Activated CD8-positive, alpha-beta memory T cell treated with anti-CD3 and anti-CD28 coated beads for 4 hours (primary cell): ENCODE measurements at places on chromosomes 2 and 18.

GRCh38 chr18:31079973-31080372, 22.2 kb downstream of the DSC2 start:
- no peak for DNase-seq

- DNase-seq, result no peak
These were observed 36.1 kb upstream of the GPR17 start for GRCh38 chr2:127609818-127610217.

GRCh38 chr18:59712311-59712710, 15.1 kb upstream of the CCBE1 start:
- no peak for DNase-seq

- DNase-seq, result no peak
These were observed 116.1 kb downstream of the SPTBN1 start for GRCh38 chr2:54572262-54572635.

DNA sequence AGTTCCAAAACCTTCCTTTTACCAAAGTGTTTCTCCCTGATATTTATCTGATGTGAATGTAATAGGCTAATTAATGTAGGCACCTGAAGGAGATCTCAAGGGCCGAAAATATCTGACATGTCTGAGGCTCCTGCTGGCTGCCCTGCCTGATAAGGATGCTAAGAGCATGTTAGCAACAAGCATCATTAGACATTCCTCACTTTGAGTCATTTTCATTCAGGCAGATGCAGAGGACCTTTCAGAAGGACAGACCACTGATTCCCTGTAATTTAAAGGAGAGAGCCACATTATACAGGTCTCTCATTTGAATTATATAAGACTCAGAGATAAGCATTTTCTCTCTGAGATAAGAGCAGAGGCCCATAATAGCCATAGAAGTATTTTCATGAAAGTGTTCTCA, 222.4 kb upstream of the NCKAP5 start:
- DNase-seq, result no peak

GRCh38 chr2:212385241-212385640, 153.4 kb downstream of the ERBB4 start:
- no peak for DNase-seq

- no peak for DNase-seq
These were observed 327.3 kb downstream of the XIRP2 start for GRCh38 chr2:167215595-167215994.

DNA sequence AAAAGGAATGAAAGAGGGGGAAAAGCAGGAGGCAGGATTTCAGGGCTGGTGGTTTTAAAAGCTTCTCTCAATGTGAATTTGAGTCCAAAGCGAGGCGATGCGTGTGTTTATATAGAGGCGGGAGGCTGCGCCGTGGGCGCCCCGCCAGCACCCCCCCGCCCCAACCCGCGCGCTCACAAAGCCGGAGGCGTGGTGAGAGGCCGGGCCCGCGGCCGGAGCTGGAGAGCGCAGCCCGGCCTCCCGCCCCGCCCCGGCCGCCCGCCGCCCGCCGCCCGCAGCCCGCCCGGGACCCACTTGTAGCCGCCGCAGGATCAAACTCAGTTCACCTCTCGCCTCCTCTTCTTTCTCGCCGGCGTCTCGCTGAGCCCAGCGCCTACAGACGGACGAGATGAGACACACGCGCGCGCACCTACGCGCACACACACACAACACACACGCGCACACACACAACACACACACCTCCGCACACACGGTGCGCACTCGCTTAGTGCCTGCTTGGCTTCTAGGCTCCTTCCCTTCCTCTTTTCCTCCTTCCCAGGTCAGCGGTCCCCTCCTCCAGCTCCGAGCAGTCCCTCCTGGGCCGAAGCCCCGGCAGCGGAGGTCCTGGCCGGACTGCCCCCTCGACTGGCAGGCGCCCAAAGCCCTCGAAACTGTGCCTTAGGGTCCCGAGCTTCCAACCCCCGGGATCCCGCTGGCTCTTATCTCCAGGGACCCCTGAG, 1.3 kb upstream of the CYP26B1 start:
- DNase-seq, result no peak

DNA sequence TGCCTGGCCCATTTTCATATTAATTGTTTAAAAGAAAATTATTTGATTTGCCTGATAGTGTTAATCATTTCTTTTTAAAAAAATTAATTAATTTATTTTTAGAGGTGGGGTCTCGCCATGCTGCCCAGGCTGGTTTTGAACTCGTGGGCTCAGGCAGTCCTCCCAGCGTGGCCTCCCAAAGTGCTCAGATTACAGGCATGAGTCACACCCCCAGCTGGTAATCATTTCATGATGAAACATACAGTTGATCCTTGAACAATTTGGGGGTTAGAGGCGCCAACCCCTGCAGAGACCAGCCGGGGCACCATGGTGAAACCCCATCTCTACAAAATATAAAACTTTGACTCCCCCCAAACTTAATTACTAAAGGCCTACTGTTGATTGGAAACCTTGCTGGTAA, 7.9 kb downstream of the GPN1 start:
- DNase-seq, result no peak
